ENCODE measurements at places on chromosomes 6 and 20. TPM values are rescaled to one million over a fixed set of nuclear protein-coding genes. Genes with fewer than 3 reads are reported as not detected.

GRCh38 chr20:36234771-36235320 lies 1.4 kb upstream of the AAR2 start:
- no peak for DNase-seq

DNA sequence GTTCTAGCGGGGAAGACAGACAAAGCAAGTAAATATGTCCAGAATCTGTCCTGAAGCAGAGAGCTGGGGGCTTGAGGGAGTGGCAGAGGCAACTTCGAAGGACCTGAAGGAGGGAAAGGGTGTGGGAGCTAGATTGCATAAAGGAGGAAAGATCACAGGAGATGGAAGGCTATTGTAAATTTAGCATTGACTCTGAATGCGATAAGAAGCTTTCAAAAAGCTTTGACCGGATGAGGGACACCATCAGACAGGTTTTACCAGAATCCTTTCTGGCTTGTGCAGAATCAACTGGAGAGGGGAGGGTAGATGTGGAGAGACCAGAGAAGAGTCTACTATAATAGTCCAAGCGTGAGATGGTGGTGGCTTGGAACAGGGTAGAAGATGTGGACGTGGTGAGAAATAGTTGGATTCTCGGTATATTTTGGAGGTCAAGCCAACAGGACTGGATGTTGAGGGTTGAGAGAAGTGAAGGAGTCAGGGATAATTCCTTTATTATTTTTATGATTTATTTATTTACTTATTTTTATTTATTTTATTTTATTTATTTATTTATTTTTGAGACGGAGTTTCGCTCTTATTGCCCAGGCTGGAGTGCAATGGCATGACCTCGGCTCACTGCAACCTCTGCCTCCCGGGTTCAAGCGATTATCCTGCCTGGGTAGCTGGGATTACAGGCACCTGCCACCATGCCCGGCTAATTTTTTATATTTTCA lies 19.9 kb upstream of the RIPOR3 start:
- DNase-seq = no peak

DNA sequence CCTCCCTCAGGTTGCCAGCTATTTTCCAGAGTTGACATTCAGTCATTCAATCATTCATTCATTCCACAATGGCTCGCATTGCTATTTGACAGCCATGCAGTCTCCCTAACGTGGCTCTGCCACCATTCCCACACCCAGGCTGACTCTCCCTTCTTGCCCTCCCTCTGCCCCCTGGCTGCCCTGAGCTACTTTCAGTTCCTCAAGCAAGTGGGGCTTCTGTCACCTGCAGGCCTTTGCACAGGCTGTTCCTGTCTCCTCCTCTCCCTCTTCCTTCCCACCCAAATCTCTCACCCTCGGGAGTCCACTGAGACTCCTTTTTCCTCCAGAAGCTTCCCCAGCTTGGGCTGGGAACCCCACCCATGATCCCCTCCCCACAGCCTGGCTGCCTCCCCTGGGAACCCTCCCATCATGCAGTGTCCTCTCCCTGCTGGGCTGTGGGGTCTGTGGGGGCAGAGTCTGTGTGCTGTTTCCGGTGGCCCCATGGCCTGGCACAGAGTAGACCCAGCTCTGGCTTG lies 2.6 kb downstream of the PACSIN1 start:
- DNase-seq = no peak

DNA sequence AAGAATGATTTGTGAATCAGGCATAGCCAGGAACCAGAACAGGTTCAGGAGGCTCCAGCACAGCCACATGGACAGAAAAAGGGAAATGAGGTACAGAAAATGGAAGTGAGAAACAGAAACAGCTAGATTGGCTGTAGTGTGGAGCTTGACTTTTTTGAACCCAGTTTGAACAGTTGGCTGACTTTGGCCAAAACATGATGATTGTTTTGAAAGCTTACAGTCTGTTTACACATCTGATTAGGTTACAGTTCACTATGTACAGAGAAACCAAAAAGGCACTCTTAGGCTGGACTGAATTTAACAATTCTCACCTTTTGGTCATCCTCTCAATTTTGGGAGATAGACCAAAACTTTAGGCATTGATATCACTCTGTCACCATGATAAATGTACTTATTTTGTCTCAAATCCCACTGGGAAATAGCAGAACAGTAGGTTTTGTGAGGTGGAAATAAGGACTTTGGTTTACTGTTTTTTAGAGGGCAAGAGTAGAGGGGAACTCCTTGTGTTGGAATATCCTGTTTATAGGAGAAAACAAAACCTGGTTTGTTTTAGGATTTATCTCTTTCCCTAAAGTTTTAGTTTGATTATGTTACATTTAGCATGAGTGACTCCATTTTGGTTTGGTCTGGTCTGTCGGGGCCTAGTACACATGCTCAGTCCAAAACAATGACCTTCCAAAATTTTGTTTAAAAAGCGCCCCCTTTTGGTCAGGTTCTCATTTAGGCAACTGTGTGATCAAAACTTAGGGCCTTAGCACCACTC lies 123.1 kb downstream of the OLIG3 start:
- no peak for DNase-seq

DNA sequence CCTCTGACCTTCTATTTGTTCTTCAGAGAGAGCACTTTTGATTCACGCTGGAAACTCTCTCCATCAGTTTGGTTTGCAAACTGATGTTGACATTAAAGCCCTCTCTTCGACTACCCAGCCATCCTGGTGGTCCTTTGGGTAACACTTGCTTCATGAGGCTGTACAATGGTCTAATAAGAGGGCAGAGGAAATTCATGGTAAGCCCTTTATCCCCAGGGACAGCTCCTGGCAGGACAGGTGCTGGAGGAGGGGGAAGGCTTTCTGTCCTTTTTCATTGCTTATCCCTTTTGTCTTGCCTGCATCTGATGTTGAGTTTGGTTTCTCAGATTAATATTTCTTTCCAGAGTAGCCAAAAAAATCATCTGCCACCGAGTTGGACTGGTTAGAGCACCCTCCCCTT lies 52.1 kb upstream of the CD93 start:
- DNase-seq = no peak

The MUC22 gene
- not detected for polyA plus RNA-seq

The CST5 gene
- polyA plus RNA-seq = 0.54 TPM

The FBXO5 gene
- 36.8 TPM for polyA plus RNA-seq

The VGLL2 gene
- not detected for polyA plus RNA-seq

The MANEA gene
- polyA plus RNA-seq = 33.0 TPM

Measured in right renal pelvis (tissue), 4 donors.